ENCODE measurements at places on chromosomes 3 and 15. TPM values are rescaled to one million over a fixed set of nuclear protein-coding genes. Genes with fewer than 3 reads are reported as not detected.

DNA sequence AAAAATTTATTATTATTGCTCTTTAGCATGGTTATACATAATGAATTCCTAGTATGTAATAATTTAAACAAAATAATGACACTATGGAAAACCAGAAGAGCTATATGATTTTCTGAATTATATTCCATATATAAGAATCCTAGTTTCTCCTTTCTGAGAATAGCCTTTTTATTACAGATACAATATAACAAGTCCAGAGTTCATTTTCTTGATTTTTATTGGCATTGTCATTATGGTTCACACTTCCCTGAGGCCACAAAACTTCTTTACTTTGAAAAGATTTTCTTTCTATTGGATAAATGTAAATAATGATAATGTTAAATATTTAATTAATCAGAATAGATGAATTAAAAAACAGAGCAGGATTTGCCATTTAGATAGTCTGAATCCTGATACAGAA is 362.3 kb upstream of the BCHE start:
- DNase-seq, result no peak

GRCh38 chr3:88385090-88385489 is 235.3 kb downstream of the C3orf38 start:
- no peak for DNase-seq

DNA sequence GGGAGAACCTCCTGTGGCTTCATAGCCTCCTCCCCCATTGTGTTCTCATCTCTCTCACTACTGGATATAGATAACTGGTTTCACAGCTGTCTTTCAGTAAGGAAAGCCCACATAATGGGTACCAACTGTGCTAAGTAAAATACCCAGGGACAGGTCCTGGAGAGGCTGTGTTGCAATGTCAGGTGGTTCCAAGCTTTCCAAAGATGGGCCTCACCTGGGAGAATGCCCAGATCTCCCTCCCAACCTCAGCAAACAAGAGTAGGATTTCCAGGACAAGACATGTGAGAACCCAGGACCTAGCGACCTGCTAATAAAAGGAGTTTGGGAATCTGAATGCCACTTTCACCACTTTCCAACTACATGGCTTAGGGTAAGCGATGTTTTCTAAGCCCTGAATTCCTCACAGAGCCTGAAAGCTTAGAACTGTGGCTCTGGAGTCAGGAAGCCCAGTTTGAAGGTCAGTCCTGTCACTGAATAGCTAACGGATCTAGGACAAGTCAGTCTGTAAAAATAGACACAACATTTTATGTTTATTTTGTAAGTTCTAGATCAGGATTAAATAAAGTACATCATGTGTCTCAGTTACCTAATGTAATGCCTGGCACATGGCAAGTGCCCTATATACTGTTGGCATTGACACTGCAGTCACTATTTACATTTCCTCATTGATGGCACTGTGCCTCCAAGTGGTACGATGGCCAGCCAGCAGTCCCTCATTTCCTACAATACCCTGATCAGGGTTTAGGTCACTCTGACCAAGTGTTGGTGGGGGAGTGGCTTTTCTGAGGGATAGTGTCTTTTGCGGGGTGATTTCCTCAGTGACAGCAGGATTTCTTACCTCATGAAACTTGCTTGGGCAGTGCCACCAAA is 11.9 kb downstream of the CERS3 start:
- DNase-seq, result no peak

DNA sequence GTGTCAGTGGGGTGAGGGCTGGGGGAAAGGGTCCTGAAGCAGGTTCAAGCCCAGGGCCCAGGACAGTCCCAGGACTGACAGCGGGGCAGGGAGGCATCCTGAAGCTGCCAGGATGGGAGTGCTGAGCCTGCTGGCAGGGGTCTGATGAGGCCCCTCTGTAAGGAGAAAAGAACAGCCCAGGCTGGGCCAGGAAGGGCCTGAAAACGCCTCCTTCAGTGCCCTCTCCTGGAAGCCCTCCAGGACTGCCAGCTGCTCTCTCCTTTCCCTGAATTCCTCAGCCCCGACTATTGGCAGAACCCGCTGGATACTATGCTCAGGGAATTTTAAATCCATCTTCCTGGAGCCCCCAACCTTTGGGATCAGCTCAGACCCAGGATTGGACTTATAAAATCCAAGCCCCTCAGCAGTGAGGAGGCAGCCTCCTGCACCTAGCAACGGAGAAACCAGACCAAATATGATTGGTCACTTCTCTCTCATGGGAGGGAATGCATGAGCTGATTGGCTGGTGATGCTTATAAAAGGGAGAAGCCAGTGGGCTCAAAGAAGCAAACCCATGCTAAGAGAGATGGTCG is 203.5 kb upstream of the LINGO1 start:
- no peak for DNase-seq

DNA sequence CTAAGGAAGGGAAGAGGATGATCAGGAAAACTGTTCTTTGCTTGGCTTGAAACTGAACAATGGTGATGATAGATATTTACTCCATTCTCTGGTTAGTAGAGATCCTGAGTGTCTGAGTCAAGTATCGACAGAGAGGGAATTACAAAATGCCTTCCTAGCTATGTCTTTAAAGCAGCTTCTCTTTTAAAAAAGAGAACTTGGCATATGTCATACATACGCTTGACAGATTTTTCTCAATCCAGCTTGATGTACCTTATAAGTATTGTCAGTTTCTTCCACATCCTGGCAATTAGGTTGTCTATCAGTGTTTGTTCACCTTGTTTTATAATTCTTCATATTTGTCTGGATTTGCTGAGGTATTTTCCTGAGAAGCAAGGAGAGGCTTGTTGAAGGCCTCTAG is 5.0 kb upstream of the EPHB1 start:
- no peak for DNase-seq

DNA sequence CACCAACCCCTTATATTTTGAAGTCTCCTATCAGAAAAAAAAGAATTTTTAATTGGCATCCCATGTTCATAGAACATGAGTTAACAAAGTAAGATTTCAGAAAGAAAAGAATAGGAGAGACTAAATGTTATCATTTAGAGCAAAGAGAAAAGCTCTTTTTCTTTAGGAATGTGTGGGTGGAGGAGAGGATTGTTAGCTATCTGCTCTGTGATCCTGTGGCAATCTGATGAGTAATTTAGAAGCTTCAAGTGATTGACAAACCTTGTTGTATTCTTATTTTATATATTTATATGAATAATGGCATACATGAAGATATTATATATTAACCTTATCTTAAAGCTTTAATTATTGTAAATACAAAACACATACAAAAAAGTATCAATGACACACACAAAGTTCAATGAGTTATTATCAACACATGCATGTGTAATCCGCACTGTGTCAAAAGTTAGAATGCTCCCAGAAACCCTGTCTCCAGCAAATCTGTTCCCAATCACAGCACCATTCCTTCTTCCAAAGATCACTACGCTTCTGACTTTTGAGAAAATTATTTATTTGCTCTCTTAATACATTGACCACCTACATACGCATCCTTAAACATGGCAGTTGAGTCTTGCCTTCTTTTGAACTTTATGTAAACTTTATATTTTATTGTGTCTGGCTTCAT is 907.4 kb downstream of the MCTP2 start:
- no peak for DNase-seq

Gene ABHD17C
- total RNA-seq, result 157 TPM

Gene ARHGEF26
- total RNA-seq, result 6.8 TPM

Gene ISLR
- 7.4 TPM for total RNA-seq

Gene MLF1
- 3.6 TPM for total RNA-seq

Gene SHC4
- total RNA-seq, result 0.31 TPM

Gene RBP2
- 0.76 TPM for total RNA-seq

Gene PLCH1
- total RNA-seq, result 4.2 TPM

- no peak for DNase-seq
These were observed 939.4 kb downstream of the MCTP2 start for GRCh38 chr15:95170561-95171380.

- peak; percentile 90 for DNase-seq
These were observed 3.1 kb downstream of the KAT2B start for GRCh38 chr3:20043396-20043795.

GRCh38 chr3:25257026-25257425 is 171.0 kb upstream of the RARB start:
- no peak for DNase-seq

DNA sequence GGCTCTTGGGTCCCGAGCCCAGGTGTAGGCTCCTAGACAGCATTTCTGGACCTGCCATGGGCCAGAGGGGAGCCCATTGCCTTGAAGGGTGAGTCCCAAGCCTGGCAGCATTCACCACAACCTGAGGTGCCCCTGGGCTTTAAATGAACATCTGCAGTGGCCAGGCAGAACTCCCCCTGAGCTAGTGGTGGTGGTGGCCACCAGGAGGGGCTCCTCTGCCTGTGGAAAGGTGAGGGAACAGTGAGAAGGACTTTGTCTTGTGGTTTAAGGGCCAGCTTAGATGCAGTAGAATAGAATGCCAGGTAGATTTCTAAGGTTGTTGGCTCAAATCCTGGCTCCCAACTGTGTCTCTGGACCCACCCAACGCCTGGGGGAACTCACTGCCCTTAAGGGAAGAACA is 55.6 kb downstream of the CASR start:
- DNase-seq, result no peak

GRCh38 chr3:134334231-134334900 is 39.9 kb downstream of the AMOTL2 start:
- DNase-seq, result no peak

Gene PPP1R14D
- 57.5 TPM for total RNA-seq

DNA sequence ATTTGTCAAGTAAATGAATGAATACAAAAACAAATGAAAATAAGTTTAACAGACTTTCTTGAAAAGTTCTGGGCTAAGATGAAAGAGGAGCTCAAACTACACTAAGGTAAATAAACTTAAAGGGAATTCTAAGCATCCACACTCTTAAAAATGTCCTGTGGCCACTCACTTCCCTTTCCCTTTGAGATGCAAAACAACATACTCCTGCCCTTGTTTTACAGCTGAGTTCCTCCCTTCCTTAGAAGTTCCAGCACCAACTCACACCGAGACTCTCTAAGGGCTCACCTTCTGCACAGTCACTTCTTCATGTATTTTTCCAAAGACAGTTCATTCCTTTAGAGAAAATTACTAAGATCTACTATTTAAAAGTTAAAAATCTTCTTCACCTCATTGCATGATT is 123.3 kb upstream of the CMC1 start:
- DNase-seq, result no peak

Gene DAPK2
- 35.5 TPM for total RNA-seq

DNA sequence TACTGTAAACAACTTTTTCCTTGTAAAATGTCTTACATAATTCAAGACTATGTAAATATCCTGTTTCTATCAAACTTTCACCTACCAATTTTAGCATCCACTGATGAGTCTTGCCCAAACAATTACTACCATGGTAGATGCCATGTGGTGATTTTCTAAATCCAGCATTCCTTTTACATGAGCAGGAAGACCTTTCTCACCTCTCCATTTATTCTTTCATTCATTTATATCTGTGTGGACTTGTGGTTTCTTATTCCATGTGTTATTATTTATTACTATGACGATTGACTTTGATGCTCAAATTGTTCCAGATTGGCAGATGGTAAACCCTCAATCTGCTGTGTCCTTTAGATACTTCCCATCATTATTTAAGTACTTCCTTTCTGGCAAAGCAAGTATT is 62.4 kb downstream of the IFT57 start:
- DNase-seq, result no peak

Gene DPH6
- 23.7 TPM for total RNA-seq

DNA sequence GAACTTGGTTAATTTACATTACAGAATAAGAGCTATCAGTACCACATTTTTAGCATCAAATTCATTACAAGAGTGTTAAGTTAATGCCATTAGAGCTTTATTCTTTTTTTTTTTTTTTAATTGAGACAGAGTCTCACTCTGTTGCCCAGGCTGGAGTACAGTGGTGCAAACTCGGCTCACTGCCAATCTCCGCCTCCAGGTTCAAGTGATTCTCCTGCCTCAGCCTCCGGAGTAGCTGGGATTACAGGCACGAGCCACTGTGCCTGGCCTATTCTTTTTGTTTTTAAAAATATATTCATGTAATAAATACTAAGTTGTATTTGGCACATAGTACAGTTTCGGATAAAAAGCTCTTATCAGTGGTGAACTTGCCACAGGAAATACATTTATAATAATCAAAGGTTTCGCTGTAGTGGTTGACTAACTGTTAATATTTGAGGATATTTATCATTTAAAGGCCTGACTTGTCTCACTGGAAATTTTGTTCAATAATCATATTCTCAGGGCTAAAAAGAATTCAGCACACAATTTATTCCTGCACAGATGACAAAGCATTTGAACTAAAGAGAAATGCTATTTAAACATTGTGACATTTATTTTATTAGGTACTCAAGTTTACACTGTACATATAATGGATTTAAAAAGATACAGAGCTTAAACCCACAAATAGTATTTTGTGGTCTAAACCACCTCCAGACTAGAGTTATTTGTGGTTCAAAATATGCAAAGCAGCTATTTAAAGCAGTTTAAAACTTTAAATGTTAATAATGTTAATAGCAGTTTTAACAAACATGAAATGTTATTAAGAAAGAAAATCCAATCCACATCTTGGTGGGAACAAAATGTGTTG is 6.1 kb upstream of the LEKR1 start:
- no peak for DNase-seq

GRCh38 chr15:47337836-47338235 is 379.5 kb upstream of the SEMA6D start:
- no peak for DNase-seq

GRCh38 chr3:16841904-16842271 is 42.9 kb upstream of the PLCL2 start:
- DNase-seq, result peak; percentile 46

Gene SOX14
- total RNA-seq, result not detected

DNA sequence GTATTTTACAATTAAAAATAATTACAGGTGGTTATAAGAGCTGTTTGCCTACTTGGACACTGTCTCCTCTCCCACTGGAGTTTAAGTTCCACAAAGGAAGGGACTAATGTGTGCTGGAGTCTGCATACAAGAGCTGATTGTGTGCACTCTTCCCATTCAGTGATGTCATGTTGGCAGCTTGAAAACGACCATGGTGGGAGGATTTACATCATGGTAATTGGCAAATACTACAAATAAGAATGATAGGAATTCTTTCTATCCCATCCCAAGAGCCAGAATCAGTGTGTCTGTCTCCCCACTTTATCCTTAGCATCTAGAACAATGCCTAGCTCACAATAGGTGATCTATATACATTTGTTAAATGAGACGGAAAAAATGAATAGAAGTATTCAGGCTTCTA is 14.1 kb downstream of the ITGA11 start:
- no peak for DNase-seq

Data from mucosa of descending colon (tissue), 3 donors.